Sigmoid colon (tissue), 7 donors: ENCODE measurements at places on chromosomes 12 and 14. TPM values are rescaled to one million over a fixed set of nuclear protein-coding genes. Genes with fewer than 3 reads are reported as not detected.
A peak's percentile ranks its signal among the peaks of the same experiment; 100 is the strongest.

The LIMA1 gene
- 111 TPM for total RNA-seq

The NT5DC3 gene
- 179 TPM for total RNA-seq

The TTLL5 gene
- 18.6 TPM for total RNA-seq

The CD27 gene
- total RNA-seq: not detected

The RIMKLB gene
- total RNA-seq: 60.4 TPM

The BIN2 gene
- total RNA-seq: 3.2 TPM

The BTBD6 gene
- total RNA-seq: 31.3 TPM

The NAA30 gene
- 20.5 TPM for total RNA-seq

The E2F7 gene
- 0.14 TPM for total RNA-seq

The OR6C4 gene
- not detected for total RNA-seq

The NYNRIN gene
- 7.1 TPM for total RNA-seq

The KRT8 gene
- 63.1 TPM for total RNA-seq

The SLC38A6 gene
- 21.4 TPM for total RNA-seq

The MYH6 gene
- not detected for total RNA-seq

The SUPT16H gene
- 63.7 TPM for total RNA-seq

The JPH4 gene
- 1.8 TPM for total RNA-seq

The CCDC175 gene
- total RNA-seq: not detected

- DNase-seq: peak; percentile 88
Measured at GRCh38 chr12:132285991-132286681, 43.3 kb downstream of the GALNT9 start.

- DNase-seq: no peak
Measured at GRCh38 chr14:51248016-51248987, 8.3 kb downstream of the TMX1 start.

DNA sequence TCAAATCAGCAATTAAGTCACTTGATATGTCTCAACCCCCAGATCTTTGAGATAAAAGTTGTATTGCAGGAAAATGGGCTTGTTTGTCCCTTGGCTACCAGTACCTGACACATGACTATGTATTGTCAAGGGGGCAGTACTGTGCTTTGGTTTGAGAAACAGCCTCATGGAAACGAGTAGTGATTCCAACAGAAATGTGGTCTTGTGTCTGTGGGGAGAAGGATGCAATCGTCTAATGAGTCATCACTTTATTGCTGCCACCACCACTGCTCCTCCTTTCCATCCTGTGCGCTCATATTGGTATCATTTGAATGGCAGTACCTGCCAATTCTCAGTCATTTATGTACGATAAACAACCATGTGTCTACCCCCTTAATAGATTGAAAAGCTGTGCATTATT, 72.8 kb upstream of the ARHGAP5 start:
- DNase-seq: no peak

DNA sequence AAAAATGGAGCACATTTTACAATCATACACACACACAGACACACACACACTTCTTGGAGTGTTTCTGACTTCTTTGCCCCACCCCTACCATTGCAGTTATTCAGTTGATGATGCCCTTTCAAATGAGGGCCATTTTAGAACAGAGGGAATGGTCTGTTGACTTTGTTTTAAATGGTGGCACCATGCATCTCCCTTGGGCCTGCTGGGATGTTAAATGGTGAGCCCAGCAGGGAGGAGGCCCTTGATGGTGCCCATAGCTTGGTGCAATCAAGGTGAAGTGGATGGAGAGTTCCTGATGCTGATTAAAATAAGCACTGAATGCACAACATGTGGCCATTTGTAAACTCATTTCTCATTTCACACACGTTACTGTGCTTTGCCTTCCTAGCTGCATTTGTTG, 13.3 kb downstream of the C12orf75 start:
- no peak for DNase-seq

GRCh38 chr14:50734950-50735695, 67.0 kb upstream of the SAV1 start:
- DNase-seq: no peak

DNA sequence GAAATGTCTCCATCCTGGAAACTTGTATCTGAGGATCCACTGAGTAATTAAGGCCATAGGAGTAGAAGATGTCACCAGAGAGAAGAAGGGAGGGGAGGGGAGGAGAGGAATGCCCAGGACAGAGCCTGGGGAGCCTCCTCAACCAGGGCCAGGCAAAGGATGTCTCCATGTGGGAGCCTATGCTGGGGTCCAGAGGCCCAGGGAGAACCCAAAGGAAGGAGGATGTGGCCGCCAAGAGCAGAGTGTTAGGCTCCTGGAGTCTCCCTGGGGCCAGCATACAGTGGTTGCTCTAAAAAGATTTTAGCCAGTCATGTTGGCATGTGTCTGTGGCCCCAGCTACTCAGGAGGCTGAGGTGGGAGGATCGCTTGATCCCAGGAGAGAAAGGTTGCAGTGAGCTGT, 92.6 kb downstream of the DICER1 start:
- peak; percentile 22 for DNase-seq

GRCh38 chr12:14860490-14860889, 17.2 kb upstream of the ART4 start:
- no peak for DNase-seq

- DNase-seq: no peak
Measured at GRCh38 chr14:92248696-92249095, 74.3 kb upstream of the SLC24A4 start.

GRCh38 chr14:74380172-74380571, 31.9 kb downstream of the VRTN start:
- DNase-seq: no peak

- DNase-seq: no peak
Measured at GRCh38 chr14:51828017-51828797, 32.2 kb upstream of the GNG2 start.

DNA sequence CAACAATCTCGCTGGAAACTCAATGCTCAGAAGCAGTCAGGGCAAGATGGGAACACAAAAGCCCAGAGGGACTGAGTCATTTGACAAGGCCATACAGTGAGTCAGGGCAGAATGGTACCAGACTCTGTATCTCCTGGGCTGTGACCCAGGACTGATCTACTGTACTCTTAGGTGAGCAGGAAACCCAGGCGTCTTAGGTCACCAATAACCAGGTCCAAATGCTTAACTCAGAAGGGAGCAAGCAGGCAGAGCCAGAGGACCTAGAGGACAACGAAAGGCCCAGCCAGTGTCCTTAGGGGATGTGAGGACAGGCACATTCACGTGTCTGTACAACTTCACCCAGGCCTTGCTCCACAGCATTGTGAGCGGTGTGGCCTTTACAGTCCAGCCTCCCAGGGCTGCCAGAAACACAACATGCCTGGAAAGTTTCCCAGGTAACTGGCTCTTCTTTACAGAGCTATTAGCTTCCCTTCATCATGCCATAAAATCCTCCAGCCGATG, 69.9 kb downstream of the ARL6IP4 start:
- DNase-seq: peak; percentile 85

DNA sequence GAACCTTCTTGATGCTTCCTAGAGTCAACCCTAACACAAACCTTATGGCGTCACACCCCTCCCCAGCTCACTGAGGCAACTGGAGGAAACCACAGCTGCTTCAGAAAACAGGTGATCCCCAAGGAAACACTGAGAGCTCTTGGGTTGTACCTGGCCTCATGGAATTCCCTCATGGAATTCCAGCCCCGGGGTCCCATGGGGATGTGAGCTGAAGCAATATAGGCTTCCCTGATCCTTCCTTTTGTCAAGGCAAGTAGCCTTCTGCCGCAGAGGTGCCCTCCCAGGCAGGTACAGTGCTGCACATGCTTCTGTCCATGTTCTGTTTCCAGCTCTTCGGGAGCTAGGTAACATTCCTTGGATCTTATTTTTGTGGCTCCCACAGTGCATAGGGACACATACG, 47.3 kb downstream of the TSPAN11 start:
- DNase-seq: no peak

- DNase-seq: no peak
Measured at GRCh38 chr12:132282950-132283771, 46.2 kb downstream of the GALNT9 start.

GRCh38 chr12:89593233-89593632, 67.4 kb upstream of the POC1B start:
- DNase-seq: no peak

- no peak for DNase-seq
Measured at GRCh38 chr12:2854669-2855453, 2.0 kb downstream of the TEX52 start.

- no peak for DNase-seq
Measured at GRCh38 chr14:53608369-53608768, 348.3 kb downstream of the BMP4 start.

- no peak for DNase-seq
Measured at GRCh38 chr12:4293966-4294505, 20.5 kb downstream of the CCND2 start.

- peak; percentile 48 for DNase-seq
Measured at GRCh38 chr14:99158646-99159165, 113.3 kb downstream of the BCL11B start.

GRCh38 chr14:79074510-79074909, 904.3 kb downstream of the NRXN3 start:
- no peak for DNase-seq

DNA sequence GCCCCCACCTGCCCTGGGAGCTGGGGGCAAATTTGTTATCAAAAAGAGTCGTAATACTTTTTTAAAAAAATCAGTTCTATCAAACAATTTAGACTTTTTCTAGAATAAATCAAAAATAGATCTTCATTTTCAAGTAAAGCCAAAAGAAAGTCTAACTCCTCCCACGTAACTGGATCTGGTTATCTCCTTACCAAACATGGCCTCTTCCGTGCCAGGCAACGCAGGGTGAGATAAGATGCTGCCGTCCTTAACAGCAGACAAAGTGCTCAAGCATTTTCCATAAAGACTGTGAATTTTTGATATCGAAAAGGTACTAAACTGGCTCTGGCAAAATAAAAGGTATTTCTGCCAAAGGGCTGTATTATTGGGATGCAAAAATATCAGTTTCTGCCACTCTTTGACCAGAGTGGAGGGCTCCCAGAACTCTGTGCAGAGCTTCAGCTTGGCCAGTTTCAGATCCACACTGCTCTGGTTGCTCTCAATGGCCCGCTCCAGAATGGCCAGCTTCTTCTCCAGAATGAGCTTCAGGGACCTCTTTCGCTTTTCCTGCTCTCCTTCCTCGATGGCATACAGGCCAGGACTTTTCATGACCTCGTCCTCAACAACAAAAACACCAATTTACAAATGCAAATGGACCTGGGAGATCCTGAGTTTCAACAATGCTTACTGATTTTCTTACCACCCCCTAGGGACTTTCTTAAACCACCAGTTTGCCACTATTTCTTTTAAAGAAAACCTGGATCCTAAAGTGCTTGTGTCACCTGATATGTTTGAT, 29.0 kb downstream of the NRDE2 start:
- DNase-seq: no peak

GRCh38 chr14:26730929-26731618, 133.2 kb upstream of the NOVA1 start:
- DNase-seq: no peak

DNA sequence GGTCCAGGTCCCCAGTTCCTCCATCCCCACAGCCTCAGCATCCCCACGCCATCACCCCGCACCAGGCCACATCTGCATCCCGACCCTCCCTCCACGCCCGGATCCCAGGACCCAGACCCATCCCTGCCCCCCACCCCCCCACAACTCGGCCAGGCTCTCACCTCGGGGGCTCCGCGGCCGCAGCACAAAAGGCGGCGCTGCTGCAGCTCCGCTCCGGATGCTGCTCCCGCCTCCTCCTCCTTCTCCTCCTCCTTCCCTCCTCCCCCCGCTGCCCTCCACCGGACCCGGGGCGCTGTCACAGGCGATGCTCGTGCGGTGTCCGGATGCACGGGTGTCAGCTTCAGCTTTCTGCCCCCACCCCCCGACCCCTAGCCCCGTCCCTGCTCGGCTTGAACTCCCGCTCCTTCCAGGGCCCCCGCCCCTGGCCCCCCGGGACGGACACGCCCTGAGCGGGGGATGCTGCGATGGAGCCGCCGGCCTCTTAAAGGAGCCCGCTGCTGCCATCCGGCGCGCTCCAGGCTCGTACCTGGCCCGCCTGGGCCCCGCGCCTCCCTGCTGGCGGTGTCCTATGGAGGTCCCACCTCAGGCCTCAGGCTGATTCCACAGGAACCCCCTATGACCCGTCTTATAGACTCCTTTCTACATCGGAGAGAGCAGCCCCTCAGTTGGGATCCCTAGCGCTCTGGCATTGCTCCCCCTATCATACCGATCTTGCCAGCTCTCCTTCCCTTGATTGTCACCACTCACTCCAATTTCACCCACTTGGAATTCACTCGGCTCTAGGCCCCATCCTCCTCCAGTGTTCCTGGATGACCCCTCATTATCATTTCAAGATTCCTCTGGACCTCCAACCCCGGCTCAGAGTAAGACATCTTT, at the start of gene MAP3K12:
MAP3K12 (minus strand) TSS at position 193 of the 876 bp plus-strand sequence. CDS start 12,067 bp downstream, outside the sequence.
- DNase-seq: peak; percentile 89
